ENCODE measurements at places on chromosomes 16 and 17.

DNA sequence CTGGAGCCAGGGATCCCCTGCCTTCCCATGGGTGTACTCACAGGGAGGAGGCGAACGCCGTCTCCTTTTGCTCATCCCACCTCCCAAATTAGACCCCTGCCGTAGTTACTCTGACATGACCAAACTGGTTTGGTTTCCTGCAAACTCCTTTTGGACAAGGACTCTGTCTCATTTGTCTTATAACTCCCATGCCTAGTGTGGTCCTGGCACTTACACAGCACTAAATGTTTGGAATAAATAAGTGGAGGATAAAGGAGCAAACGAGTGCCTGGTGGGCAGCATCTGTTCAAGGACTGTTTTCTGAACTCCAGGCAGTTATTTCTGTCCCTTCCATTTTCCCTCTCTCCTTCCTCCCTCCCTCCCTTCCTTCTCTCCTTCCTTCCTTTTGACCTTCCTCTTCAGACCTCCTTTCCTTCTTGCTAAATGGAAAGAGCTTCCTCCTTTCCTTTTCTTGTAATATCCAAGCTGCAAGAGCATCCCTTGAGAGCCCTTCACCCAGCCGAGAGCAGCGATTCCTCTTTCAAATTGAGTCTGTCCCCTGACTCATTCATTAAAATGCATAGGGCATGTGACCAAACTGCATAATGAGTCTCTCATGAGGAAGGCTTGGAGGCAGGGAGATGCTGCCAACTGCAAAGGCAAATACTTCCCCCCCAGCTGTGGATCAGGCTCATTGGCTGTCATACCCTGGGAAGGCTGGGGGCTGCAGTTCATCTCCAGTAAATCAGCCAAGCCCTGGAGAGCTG, 36.8 kb downstream of the CHD9 start:
- no peak for DNase-seq

- no peak for DNase-seq
Observed at GRCh38 chr16:66751053-66751302, 431 bp downstream of the DYNC1LI2 start.

DNA sequence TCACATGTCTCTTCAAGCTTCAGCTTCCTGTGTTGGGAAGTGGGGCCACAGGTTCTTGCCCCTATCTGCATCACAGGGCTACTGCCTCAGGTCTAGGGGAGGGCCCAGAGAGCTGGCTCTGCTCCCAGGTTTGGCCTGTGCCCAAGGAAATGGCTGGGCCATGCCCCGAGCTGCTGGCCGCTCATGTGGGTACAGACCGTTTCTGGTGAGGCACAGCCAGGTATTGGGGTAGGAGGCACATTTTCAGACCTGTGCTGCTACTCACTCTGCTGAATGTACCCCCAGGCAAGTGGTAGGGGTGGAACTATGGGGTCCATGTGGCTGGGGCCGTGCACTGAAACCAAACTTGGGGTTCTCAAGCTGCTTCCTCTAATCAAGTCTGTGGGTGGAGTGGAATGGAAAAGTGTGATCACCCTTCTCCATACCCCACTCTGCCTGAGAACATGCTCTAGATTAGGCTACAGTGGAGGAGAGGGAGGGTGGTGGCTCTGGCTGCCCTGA, 4.6 kb downstream of the GAS2L2 start:
- DNase-seq, result no peak

DNA sequence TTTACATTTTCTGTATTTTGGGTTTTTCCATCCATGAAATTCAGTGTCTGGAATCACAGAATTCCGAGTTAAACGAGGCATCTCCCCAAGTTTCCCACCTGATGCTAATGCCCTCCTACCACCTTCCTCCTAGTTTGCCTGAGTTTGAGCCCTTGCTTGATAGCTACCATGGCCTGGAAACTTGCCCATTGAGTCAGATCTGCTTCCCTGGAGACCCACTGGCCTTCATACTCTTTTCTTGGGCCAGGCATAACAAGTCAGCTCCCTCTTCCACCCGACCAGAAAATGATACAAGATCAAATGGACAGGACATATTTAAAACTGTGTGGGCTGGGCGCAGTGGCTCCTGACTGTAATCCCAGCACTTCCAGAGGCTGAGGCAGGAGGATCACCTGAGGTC, 10.2 kb downstream of the SETD1A start:
- no peak for DNase-seq

DNA sequence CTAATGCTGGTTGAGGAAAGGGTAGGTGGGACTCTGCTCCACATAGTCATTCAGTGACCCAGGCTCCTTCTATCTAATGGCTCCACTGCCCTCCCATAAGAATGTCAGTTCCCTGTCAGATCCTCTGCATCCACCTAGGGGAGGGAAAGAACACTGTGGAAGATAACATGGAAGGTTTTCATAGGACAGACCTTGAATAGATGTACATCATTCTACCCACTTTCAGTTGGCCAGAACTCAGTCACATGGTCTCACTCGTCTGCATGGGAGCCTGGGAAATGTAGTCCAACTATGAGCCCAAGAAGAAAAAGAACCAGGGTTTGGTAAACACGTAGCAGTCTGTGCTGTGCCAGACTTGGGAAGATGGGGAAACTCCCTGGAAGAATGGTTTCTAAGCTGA, 27.1 kb upstream of the SCNN1B start:
- DNase-seq, result no peak

DNA sequence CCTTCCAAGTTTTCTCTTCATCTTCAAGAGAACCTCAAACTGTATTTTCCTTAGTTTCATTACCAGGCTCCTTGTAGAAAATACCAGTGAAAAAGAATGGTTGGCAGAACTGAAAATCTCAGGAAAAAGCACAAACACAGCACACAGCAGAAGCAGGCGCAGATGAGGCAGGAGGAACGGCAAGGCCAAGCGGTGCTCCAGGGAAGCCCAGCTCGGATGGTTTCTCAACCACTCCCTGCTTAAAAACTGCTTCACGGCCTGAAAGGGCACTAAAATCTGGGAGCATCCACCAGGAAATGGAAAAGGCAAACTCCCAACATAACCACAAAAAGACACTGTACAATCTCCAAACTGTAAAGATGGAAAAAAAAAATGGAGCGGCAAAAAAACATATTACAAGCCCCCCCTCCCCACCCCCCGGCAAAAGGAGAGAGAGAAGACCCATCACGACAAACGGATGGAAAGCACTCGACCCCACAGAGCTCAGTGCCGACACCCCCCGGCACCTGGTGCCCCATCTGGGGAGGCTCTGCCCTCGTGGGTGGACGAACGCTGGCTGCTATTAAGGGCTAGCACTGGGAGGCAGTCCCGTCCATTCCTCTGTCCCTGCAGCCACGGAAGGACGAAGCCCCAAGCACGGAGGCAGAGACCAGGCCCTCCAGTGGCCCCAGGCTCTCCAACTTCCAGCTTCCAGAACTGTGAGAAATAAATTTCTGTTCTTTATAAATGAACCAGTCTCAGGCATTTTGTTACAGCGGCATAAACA, 127.5 kb downstream of the ZNF778 start:
- DNase-seq, result no peak

- DNase-seq, result no peak
Observed at GRCh38 chr17:69561462-69561861, 147.0 kb downstream of the MAP2K6 start.

DNA sequence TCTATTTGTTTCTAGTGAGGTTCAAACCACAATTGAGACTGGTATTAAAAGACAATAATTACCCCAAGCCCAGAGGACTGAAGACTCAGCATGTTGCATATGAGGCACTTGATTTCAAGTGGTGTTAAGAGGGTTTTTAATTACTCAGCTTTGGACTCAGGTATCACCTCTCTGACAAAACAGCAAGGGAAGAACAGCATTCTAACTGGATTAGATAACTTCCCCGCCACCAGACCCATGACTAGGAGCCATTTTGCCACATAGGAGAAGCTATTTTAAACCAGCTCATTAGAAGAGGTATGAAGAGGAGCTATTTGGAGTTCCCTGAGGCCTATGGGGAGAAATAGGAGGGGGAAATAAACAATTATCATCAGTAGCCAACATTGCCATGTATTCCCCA, 226.1 kb upstream of the TOX3 start:
- DNase-seq, result no peak

- DNase-seq, result no peak
Observed at GRCh38 chr17:17134957-17135333, 71.2 kb downstream of the PLD6 start.

DNA sequence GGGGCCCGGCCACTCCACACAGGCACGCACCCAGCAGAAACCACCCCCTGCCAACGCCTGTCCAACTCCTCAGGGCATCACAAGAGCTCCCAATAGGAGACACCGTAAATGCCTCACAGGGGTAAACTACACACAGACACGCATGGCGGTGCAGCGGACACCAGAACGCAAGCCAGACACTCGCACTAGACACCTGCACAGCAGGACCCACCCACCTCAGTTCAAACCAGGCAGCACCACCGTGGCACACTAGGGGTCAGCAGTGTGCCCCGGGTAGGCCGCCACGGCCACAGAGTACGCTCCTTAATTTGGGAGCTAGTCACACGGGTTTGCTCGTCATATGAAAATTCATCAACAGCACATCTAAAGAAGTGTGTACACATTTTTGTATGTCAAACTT, 3.4 kb downstream of the SLC38A10 start:
- peak; percentile 57 for DNase-seq

GRCh38 chr16:89257281-89257731, 39.8 kb downstream of the ZNF778 start:
- DNase-seq, result no peak

DNA sequence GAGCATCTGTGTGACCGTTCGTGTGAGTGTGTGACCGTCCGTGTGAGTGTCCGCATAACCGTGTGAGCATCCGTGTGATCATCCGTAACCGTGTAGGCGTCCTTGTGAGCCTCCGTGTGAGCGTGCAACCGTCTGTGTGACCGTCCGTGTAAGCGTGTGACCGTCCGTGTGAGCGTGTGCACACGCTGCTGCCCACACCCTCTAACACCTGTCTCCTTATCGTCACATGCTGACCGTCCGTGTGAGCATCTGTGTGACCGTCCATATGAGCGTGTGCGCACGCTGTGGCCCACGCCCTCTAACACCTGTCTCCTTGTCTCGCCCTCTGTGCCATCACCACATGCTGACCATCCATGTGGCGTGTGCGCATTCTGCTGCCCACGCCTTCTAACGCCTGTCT, 31.1 kb downstream of the NME3 start:
- DNase-seq, result no peak

DNA sequence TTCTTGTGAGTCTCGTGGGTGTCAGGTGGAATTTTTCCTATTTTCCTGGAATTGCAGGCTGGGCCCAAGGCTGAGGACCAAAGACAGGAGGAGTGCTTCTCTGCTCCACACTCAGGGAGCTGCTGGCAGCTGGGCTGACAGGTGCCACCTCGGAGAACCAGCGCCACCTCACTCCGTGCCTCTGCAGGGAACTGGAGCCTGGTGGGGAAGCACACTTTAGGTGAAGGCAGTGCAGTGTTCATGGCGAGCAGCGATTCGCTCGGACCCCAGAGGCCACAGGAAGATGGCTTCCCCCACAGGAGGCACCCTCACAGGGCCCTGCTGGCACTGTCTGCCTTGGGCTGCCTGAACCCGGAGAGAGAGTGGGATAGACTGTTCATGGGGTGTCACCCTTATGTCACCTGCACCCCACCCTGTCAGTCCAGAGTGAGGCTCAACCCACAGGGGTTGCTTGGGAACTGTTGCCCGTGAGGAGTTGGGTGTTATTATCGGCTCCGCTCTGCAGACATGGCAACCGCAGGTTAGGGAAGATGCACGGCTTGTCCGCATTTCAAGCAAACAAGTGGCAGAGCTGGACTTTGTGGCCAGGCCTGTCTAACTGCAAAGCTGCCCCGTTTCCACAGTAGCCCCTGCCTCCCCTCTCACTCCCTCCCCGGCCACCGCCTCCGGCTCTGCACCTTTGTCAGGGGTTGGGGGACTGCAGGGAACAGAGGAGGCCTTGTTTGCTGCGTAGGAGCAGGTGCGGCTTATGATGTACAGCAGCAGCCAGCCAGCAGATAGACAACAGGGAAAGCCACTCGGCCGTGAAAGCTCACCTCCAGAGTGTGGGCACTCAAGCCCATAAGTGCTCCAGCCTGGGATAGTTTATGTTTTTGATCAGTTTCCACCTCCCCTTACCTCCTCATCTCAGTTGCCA, 15.5 kb downstream of the TBC1D24 start:
- no peak for DNase-seq

DNA sequence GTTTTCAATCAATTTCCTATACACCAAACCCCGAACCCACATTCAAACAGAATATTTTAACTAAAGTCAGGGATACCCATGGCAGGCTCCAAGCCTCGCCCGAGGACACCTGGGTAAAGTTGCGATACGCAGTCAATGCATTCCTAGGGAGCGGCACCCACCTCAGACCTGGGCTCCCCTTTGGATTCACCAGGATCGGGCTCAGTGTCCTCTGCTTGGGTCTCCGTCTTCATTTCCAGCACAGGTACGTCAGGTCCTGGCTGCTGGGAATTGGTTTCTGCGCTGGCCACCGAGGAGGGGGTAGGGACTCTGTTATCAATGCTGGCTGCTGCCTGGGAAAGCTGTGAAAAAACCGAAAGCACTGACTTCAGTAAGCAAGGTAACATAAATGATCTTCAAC, 51.7 kb upstream of the TRAP1 start:
- no peak for DNase-seq

DNA sequence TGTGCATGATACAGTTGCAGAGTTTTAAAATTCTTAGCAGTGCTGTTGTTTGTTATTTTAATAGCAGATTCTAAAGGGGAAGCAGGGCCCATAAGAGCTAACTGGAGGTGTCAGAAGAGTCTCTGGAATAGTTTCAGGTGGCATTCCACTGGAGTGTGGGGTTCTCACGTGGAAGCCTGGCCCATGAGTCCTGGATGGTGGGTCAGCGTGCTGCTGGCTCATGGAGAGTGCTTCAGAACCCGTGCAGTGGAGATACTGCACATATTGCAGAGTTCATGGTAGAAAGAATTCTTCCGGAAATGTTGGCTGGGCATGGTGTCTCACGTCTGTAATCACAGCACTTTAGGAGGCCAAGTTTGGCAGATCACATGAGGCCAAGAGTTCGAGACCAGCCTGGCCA, 43.9 kb downstream of the B9D1 start:
- no peak for DNase-seq

GRCh38 chr16:52584354-52585320, 37.7 kb upstream of the TOX3 start:
- no peak for DNase-seq

DNA sequence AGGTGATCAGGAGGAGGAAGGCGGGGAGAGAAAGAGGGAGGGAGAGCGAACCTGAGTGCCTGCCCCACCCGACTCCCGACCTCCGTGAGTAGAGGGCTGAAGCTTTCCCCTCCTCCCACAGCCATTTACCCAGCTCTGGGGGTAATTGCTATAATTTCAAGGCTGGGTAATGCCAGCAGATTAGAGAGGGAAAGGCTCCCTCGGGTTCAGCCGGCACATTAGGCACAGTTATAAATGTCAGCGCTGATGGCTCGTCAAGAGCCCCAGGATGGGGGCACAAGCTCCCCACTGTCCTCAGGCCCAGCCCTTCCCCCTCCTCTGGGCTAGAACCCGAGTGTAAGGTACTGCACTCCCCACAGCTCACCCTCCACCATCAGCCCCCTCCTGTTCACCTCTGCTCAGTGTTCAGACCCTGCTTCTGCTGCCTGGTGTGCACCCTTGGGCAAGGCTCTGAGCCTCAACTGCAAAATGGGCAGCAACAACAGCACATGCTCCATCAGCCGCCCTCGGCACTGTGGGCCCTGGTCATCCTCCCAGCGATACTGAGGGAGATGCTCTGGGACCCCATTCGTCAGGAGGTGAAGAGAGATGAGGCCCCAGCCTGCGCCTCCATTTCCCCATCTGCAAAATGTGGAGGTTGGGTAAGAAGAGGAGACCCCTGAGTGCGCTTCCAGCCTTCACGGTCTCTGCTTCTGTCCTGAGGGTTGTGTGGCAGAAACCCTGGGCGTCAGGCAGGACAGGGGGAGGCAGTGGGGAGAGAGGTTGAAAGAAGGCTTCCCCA, 77.2 kb downstream of the NT5M start:
- DNase-seq, result no peak

- no peak for DNase-seq
Observed at GRCh38 chr17:40645291-40645690, 2.3 kb downstream of the SMARCE1 start.
